ENCODE measurements at places on chromosomes 12 and 14.

- peak; percentile 60 for DNase-seq
Measured at GRCh38 chr14:61438860-61439765, 117.7 kb downstream of the PRKCH start.

DNA sequence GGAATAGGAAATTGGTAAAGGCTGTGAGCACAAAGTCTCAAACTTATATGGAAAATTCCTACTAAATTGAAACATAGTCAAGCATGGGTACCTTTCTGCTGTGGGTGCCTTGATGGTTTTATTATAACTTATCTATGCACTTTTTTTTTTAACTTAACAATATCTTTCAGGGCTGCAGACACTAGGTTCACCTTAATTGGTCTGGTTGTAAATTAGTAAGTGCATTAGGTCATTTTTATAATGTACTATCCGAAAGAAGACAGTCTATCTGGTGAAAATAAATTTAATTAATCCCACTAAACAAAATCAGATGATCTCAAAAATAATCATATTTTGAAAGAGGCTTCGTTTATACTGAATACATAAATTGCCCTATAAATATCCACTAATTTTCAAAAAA lies 446.8 kb upstream of the DCN start:
- DNase-seq = no peak

- no peak for DNase-seq
Measured at GRCh38 chr12:2160043-2160442, 107.3 kb downstream of the CACNA1C start.

DNA sequence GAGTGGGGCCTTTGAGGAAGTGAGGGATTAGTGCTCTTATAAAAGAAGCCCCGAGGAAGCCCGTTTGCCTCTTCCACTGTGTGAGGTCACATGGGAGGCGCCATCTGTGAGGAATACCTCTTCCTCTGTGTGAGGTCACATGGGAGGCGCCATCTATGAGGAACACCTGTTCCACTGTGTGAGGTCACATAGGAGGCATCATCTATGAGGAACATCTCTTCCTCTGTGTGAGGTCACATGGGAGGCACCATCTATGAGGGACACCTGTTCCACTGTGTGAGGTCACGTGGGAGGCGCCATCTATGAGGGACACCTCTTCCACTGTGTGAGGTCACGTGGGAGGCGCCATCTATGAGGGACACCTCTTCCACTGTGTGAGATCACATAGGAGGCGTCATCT lies 69.7 kb downstream of the SLC24A4 start:
- DNase-seq = no peak

GRCh38 chr14:50985859-50986331 lies 41.6 kb upstream of the PYGL start:
- DNase-seq = no peak

DNA sequence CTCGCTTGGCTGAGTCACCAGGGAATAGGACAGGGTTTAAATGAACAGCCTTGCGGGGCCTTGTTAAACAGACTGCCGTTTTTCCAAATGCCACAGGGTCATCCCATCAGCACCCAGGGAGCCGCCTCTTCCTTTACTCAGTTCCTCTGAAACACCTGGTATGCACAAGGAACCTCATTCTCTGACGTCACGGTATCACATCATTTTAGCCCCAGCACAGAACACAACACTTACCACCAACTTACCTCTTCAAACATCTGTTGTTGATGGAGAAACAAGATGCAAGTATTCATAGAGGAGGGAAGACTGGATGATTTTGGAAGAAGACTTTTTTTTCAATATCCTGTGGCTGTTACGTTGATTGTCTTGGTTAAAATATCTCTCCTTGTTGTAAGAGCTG lies 535.3 kb upstream of the TMEM132C start:
- no peak for DNase-seq
